MG63 (cell line): ENCODE measurements at places on chromosomes 2 and 18. TPM values are rescaled to one million over a fixed set of nuclear protein-coding genes. Genes with fewer than 3 reads are reported as not detected.
A peak's percentile ranks its signal among the peaks of the same experiment; 100 is the strongest.

The CPLX4 gene
- not detected in 2 replicates for total RNA-seq

The MTLN gene
- total RNA-seq: 56.1 and 64.8 TPM in 2 replicates

The SNORC gene
- total RNA-seq: 1.1 and 4.1 TPM in 2 replicates

The IL1R2 gene
- total RNA-seq: not detected in 2 replicates

DNA sequence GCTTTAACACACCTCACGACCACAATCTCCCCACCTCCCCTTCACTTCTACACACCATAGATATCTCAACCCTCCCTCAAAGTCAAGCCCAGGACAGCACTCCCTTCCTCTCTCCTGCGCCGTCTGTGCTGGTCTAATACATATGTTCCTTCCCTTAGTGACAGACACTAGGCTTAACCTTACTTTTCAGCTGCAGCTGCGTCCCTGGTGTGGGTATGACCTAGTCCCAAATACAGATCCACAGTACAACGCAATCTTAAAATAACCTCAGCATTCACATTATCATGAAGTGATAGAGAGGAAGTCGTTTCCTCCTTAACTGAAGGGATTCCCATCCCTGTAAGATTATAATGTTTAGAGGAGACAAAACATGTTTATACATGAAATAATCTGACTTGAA, 192.7 kb upstream of the TANK start:
- DNase-seq: no peak

DNA sequence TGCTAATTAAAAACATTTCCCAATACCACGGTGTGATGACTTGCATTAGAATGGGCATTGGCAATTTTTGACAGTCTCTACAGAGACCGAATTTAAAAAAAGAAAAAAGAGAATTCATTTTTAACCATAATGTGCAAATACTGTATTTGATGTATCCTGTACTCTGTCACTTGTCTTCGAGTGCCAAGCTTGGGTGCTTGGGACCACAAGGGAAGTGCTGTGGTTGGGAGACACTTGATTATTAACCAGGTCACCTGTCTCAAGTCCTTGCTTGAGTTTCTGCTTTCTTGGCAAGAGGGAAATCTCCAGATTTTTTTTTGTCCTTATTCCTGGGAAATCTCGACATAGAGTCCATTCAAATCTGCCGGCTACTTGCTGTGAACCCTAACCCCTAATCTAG, 209.0 kb downstream of the MC4R start:
- no peak for DNase-seq

- no peak for DNase-seq
Measured at GRCh38 chr2:86430368-86430767, 10.8 kb upstream of the KDM3A start.

- peak; percentile 90 for DNase-seq
Measured at GRCh38 chr2:69177063-69177771, 164.2 kb downstream of the ANTXR1 start.

- DNase-seq: no peak
Measured at GRCh38 chr18:48844271-48844670, 106.5 kb downstream of the SMAD7 start.

GRCh38 chr2:239855863-239856587, 169.1 kb downstream of the NDUFA10 start:
- DNase-seq: no peak

- DNase-seq: peak; percentile 30
Measured at GRCh38 chr2:172480301-172481218, 53.2 kb downstream of the ITGA6 start.

GRCh38 chr2:64311948-64312621, 141.9 kb upstream of the LGALSL start:
- peak; percentile 90 for DNase-seq

DNA sequence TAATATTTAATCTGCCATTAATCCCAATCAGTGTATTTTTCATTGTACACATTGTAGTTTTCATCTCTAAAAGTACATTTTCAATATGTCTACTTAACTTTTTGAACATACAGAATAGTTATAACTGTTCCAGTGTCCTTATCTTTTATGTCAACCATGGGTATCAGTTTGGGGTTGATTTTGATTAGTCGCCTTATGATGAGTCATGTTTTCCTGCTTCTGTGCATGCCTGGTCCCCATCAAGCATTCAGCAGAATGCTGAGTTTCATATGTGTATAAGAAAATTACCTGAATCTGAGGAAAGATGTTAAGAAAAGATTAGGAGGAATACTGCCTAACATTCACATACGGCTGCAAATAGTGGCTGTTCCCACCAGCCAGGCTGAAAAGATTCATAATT, 17.7 kb downstream of the SPDYA start:
- no peak for DNase-seq

DNA sequence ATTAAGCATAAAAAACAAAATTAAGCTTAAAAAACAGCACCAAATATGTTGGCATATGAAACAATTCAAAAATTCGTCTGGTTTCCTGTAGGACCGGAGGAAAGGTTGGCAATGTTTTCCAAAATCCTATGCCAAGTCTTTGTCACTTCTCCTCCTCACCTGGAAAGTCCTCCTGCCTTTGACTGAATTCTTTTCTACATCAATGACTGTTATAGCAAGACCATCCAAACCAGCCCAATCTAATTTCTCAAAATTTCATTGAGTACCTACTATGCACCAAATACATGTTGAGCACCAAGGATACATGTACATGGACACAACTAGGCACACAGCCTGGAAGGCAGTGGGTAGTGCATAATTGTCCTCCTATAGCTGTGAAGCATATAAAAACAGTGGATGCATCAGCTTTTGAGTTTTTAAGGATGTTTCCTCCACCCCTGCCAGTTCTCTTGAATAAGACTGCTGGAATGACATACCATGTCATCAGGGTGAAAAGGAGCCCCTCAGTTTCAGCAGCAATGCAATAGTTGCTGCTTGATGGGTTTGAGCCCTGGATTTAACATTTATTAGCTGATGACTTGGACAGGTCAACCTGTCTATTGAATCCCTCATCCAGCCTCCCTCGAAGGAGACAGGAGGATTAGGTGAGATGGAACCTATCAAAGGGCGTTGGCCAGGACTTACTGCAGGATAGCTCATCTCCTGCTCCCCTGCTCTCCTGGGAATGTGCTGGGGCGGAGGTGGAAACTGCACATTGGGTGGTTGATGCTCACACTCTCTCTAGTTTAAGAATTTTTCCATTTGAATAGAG, 4.5 kb downstream of the FABP1 start:
- no peak for DNase-seq

DNA sequence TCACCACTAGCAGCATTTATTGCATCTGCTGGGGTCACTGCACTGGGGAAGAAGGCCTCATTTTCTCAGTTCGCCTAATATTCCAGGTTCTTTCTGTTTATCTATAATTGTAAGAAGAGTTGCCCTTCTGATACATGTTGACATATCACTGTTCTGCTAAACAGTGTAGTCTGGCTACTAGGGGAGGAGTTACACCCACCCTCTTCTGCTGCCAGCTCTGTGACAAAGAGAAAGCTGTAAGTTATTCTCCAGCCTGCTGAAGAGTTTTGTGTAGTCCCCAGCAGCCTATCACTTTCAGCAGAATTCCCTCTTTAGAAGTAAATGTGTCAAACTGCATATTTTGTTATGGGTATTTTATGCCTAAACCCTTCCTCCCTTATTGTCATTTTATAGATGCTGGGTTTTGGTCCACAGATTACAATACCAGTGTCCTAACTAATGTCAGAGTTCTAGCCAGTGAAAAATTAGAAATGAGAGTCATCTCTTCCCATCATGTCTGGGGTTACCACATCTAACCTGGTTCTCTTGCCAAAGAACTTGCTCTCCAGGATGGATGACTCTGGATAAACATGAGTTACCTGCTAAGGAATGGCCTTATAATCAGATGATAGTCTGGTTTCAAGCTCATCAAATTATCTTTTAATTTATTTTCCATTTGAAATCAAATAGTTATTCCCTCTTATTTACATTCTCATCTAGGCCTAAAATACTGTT, 5.6 kb upstream of the MBOAT2 start:
- DNase-seq: no peak

DNA sequence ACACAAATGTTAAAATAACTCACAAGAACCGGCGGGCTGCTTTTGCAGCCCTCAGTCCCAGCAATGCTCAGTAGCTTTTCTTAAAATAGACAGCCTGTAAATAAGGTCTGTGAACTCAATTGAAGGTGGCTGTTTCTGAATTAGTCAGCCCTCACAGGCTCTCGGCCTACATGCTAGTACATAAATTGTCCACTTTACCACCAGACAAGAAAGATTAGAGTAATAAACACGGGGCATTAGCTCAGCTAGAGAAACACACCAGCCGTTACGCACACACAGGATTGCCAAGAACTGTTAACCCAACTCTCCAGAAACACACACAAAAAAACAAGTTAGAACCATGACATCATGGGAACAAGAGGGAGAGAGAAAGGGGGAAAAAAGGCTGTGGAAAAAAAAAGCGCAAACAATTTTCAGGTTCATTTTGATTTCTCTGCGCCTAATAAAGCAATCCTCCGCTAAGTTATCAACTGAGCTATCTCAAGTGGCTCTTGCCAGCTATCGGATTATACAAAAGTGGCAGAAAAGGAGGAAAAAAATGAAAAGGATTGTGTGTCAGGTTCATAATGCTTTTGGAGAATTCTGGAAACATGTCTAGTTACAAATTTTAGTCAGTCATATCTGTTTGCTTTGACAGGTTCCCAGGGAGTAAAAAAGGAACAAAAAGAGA, 89.1 kb downstream of the ZEB2 start:
- DNase-seq: no peak

DNA sequence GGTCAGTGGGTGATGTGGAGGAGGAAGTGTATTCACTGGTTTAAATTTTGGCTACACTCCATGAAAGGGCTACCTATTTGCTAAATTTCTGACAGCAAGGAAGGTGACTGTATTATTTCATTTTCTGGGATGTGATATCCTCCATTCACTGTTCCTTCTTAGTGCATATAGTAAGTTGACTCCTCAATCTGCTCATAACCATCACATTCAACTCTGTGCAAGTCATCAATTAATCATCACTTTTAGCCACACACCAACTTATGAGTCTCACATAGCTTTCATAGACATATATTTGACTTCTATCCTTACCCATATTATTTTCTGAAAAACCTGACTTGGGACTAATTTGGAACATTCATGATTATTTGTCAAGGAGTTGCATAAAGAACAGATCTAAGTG, 16.9 kb downstream of the KLHL41 start:
- no peak for DNase-seq

DNA sequence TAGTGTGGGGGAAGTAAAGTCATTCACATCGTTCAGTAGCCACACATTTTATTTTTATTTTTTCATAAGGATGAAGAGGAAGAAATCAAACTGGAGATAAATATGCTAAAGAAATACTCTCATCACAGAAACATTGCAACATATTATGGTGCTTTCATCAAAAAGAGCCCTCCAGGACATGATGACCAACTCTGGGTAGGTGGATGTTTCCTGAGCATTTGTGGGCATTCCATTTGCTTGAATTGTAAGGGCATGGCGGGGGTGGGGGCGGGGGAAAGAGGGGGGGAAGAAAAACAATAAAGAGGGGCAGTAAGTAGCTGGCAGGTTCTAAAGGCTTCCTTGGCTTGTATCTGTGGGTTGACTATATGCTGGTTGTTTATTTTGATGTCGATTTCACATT, 126.4 kb downstream of the MAP4K4 start:
- DNase-seq: no peak

GRCh38 chr2:76953733-76954347, 568.3 kb downstream of the LRRTM4 start:
- no peak for DNase-seq

GRCh38 chr2:231099918-231100317, 24.9 kb downstream of the HTR2B start:
- DNase-seq: no peak
